Effector CD4-positive, alpha-beta T cell (primary cell): ENCODE measurements at places on chromosomes 6 and 20.

- no peak for DNase-seq
Observed at GRCh38 chr6:67863346-67863745, 771.7 kb upstream of the ADGRB3 start.

DNA sequence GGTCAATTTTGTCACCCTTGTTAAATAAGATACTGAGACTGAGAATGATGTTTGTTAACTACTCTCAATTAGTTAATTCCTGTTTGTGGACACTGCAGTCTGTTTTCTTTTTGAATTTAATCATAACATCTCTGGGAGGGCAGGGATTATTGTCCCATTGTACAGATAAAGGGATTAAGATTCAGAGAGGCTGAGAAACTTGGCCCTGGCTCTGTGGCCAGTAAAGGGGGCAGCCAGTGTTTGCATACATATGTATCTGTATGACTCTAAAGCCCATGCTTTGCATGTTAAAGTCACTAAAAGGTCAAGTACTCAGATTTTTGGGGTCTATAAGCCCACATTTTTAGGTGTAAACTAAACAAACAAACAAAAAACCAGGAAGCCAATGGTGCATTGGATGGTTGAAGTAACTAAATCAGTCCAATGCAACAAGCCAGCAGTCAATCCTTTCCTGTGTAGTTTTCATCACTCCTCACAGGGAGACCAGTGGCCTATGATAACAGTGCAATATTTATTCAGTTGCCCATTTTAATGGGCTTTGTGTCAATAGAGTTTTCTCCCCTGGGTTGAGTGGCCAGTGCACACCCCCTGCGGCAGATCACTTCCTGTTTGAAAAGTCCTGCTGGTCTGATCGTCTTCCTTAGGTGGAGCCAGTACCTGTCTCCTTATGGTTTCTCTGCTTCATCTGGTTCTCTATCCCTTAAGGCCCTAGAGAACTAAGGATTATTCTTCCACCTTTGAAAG is 106.7 kb downstream of the SLX4IP start:
- DNase-seq = no peak

- no peak for DNase-seq
Observed at GRCh38 chr6:45724511-45724910, 291.1 kb downstream of the CLIC5 start.

DNA sequence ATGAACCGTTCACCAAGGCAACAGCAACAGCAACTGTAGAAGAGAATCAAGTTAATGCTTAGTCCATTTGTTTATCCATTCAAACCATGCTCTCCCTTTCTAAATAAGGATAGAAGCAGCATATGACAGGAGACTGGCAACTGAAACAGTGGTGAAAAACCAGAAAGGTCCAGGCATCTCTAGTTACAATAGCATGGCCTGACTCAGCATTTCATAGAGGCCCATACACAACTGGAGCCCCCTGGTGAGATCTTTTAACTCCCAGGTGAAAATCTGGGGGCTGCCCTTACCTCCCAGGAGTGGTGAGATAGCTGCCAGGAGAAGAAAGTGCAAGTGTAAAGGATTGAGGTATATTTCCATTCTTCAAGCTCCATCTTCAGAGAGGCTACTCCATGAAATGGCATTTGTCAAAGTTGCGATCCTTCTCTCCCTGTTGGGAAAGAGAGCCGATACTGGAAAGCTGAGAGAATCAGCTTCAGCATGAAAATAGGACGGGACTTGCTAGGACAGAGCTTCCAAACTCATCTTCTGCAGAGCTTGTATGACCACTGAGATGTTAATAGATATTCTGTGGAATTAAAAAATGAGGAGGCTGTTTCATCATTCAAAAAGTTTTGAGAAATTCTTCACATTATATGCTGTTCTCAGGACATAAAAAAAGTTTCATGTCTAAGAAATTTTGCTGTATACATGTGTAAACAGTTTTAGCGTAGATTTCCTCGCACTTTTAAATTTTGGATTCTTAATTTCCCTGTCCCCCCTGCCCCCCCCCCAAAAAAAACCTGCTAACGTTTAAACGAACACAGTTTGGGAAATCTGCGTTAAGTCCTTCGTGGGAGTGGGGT is 10.9 kb upstream of the SLC2A12 start:
- no peak for DNase-seq

- no peak for DNase-seq
Observed at GRCh38 chr6:158654960-158655489, 5.2 kb downstream of the SYTL3 start.

DNA sequence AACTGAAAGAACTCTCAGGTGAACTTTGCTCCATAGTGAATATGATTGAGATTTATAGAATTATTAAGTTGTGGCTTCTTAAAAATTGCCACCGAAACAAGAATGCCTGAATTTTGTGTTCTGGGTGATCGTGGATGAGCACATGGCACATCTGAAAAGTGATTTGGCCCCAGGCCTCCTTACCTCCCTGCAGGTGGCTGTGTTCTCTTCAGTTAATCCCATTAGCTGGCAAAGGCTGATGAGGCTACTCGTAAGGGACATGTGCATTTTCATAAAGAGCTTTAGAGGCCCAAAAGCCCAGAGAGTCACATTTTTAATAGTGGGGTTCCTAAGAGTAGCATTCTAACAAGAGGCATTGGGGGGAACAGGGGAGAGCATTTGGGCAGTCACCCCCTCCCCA is 22.6 kb downstream of the GNAS start:
- DNase-seq = no peak

- no peak for DNase-seq
Observed at GRCh38 chr6:11329726-11330412, 97.4 kb upstream of the NEDD9 start.

- DNase-seq = no peak
Observed at GRCh38 chr6:139376017-139376330, 1.5 kb upstream of the CITED2 start.

GRCh38 chr6:36820700-36821580 is 18.3 kb downstream of the CPNE5 start:
- DNase-seq = no peak

GRCh38 chr6:117706504-117706903 is 31.2 kb downstream of the NUS1 start:
- no peak for DNase-seq

- no peak for DNase-seq
Observed at GRCh38 chr6:85866758-85867401, 224.2 kb upstream of the SYNCRIP start.

GRCh38 chr6:7646394-7646793 is 56.4 kb downstream of the SNRNP48 start:
- no peak for DNase-seq

- no peak for DNase-seq
Observed at GRCh38 chr6:144286503-144287393, 1.6 kb downstream of the UTRN start.

GRCh38 chr6:142985281-142985680 is 40.3 kb upstream of the HIVEP2 start:
- DNase-seq = no peak

DNA sequence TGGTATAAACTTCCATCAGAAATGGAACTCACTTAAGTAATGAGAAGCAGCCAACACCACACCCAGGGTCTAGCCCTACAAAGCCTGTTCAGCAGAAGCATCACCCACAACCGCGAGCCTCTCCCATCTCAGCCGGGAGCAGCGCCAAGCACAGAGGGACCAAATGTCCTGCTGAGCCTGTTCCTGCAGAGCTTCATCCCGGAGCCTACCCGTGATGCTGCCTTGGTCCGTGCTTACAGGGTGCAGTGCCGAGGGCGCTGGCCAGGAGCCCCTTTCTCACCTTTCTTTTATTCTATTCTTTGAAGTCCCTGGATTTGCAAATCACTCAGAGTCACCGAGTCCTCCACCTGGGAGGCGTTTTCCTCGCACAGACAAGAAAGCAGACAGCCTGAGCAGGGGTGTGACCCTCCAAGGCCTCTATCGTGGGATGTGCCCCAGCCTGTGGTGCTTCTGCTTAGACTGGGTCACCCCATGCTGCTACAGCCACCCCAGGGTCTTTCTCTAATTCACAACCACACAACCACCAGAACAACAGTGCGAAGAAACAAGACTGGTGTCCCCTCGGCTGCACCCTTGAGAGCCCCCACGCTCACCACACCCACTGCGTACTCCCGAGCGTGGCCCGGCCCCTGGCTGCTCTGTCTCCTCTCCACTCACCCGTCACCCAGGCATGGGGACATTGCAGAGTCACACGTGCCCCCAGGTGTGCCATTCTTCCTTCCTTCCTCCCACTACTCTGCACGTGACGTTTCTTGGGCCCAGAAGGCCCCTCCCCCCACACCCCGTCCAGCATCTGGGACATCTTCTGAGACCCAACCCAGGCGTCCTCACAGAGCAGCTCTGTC is 92.2 kb upstream of the MPC1 start:
- no peak for DNase-seq

GRCh38 chr6:1952740-1953360 is 292.6 kb downstream of the GMDS start:
- DNase-seq = no peak

GRCh38 chr6:134675110-134676054 is 274.5 kb downstream of the ALDH8A1 start:
- DNase-seq = no peak

DNA sequence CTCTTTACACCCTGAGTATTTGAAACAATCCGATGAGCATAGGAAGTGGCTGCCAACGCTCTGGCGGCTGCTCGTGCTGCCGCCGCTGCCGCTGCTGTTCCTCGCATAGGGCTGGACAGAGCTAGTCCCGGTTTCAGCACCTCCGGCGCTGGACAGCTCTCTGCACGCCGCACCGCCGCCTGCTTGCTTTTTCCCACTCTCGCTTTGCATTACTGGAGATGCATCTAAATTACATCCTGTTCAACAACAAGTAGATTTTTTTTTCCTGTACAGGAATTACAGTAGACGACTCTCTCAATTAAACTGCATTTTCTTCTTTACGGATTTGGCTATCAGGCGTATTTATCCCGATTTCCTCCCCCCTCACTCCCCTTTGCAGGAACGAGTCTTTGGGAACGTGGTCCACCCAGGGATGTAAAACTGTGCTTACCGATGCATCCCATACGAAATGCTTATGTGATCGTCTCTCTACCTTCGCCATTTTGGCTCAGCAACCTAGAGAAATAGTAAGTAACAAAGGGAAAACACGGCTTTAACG is 563.8 kb downstream of the LMBRD1 start:
- DNase-seq = peak; percentile 2

DNA sequence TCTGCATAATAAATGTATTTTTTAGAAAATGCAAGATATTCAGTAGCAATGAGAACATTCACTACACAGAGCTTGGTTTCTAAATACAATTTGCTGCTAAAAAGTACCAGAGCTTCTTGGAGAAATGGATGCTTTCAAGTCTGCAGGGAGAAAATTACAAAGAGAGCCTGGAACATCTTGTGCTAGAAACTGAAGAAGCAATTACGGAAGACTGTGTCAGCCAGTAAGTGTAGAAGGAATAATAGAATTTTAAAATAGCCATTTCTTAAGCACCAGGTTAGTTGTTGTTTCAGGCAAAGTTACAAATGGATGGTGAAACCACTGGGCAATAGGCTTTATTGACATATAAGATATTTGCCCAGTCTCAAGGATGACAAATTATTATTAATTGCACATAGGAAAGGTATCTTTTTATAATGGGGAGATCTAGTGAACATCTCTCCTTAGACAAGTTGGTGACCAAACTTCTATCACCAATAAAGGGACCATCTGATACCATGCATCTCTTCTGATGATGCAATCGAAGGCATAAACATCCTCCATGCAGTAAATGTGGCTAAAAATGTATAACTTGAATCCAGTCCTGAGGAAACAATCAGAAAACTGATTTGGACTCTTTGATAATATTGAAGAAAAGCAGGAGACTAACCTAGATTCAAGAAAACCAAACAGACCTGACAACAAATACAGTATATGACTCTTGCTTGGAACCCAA is 81.7 kb downstream of the ARHGAP18 start:
- DNase-seq = no peak

DNA sequence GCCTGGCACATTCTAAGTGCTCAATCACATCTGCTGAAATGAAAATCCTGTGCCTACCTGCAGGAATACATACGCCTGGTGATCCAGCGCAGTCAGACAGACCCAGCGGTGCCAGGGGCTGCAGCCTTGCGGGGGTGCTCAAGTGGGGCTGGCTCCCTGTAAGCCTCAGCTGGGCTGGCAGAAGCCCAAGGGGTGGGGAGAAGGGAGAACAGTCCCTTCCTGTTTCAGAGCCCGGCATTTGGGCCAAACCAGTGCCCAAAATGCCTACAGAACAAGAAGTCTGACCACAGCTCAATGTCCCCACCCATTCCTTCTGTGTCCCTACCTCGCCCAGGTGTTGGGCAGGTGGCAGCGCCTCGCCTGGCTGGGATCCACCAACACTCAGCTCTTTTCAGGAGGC is 22.6 kb downstream of the KCNK15 start:
- DNase-seq = no peak

- DNase-seq = no peak
Observed at GRCh38 chr6:149125309-149125708, 192.2 kb upstream of the TAB2 start.

GRCh38 chr6:21325201-21325856 is 268.2 kb upstream of the SOX4 start:
- DNase-seq = no peak

- no peak for DNase-seq
Observed at GRCh38 chr6:136282906-136283305, 6.7 kb downstream of the BCLAF1 start.
